ENCODE measurements at places on chromosomes 6 and 20. TPM values are rescaled to one million over a fixed set of nuclear protein-coding genes. Genes with fewer than 3 reads are reported as not detected.

The HFE gene
- 21.1 TPM for total RNA-seq

The KCNS1 gene
- total RNA-seq: 1.00 TPM

The PSORS1C2 gene
- not detected for total RNA-seq

The ATP6V1G2 gene
- total RNA-seq: 2.0 TPM

The RAB22A gene
- 18.6 TPM for total RNA-seq

The HIVEP2 gene
- total RNA-seq: 10.2 TPM

The HLA-DRA gene
- total RNA-seq: not detected

The HDGFL1 gene
- total RNA-seq: not detected

The NHLRC1 gene
- 2.7 TPM for total RNA-seq

The EYS gene
- not detected for total RNA-seq

The SOBP gene
- total RNA-seq: 15.4 TPM

The COL19A1 gene
- total RNA-seq: under 0.01 TPM

The RIPPLY2 gene
- 0.87 TPM for total RNA-seq

The PLEKHG1 gene
- total RNA-seq: 1.3 TPM

The SLC16A10 gene
- 0.33 TPM for total RNA-seq

The GRM4 gene
- under 0.01 TPM for total RNA-seq

The CPNE5 gene
- under 0.01 TPM for total RNA-seq

The MEP1A gene
- not detected for total RNA-seq

The EPB41L1 gene
- total RNA-seq: 24.7 TPM

The LPA gene
- total RNA-seq: not detected

The DAAM2 gene
- total RNA-seq: 6.5 TPM

The DEFB132 gene
- total RNA-seq: not detected

The OPRL1 gene
- 1.1 TPM for total RNA-seq

The CDS2 gene
- total RNA-seq: 44.0 TPM

The RAET1G gene
- total RNA-seq: 0.44 TPM

The HSP90AB1 gene
- 642 TPM for total RNA-seq

The SPACA1 gene
- total RNA-seq: not detected

The TTLL9 gene
- total RNA-seq: under 0.01 TPM

The BMP7 gene
- total RNA-seq: not detected

The KCNK16 gene
- not detected for total RNA-seq

The TEAD3 gene
- total RNA-seq: 12.5 TPM

The NR2E1 gene
- total RNA-seq: not detected

The PRR18 gene
- not detected for total RNA-seq

The IPCEF1 gene
- under 0.01 TPM for total RNA-seq

The TXLNB gene
- total RNA-seq: 0.37 TPM

The GHRH gene
- not detected for total RNA-seq

The TGM3 gene
- not detected for total RNA-seq

The NINL gene
- 10.7 TPM for total RNA-seq

The ARMH2 gene
- not detected for total RNA-seq

The MUC22 gene
- total RNA-seq: not detected

The COL9A3 gene
- 0.11 TPM for total RNA-seq

The PAX1 gene
- not detected for total RNA-seq

The DPPA5 gene
- not detected for total RNA-seq

The DYNLT2 gene
- 1.5 TPM for total RNA-seq

The TINAG gene
- total RNA-seq: not detected

The ANKEF1 gene
- 1.9 TPM for total RNA-seq

The CGA gene
- not detected for total RNA-seq

The DEFB116 gene
- not detected for total RNA-seq

The TJAP1 gene
- 10.1 TPM for total RNA-seq

The SLC26A8 gene
- total RNA-seq: not detected

The LRRC73 gene
- total RNA-seq: 0.62 TPM

The CENPW gene
- total RNA-seq: 14.5 TPM

The EPHA7 gene
- total RNA-seq: 1.00 TPM

The MAP3K7 gene
- 41.5 TPM for total RNA-seq

The SIRPD gene
- not detected for total RNA-seq

The DDX27 gene
- 42.4 TPM for total RNA-seq

The MLIP gene
- total RNA-seq: not detected

The ELOVL4 gene
- total RNA-seq: 10.0 TPM
